ENCODE measurements at places on chromosomes 1 and 21.

DNA sequence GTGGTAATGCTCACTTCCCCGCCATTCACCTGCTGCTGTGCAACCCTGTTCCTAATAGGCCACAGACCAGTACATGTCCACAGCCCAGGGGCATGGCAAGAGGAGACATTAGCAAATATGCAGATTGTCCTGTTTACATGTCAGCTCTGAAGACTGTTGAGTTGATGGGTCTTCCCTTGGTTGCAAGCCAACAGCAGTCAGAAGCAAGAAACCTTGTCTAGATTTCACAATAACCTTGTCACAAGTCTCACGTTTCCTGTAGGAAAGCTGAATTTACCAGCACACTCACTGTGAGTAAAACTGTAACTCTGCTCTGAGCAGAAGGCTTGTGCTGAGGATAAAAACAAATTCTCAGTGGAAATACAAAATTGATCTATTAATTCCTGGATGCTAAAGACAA, 195.1 kb downstream of the HLX start:
- no peaks in the 10 kb centered on the region for H3K27me3 ChIP-seq
- H3K27ac ChIP-seq, result no peak overlapping the region
- peaks cover 5% of the 10 kb centered on the region for H3K4me1 ChIP-seq
- H3K36me3 ChIP-seq, result no peaks in the 10 kb centered on the region
- no peak overlapping the region for H3K4me3 ChIP-seq

- H3K27me3 ChIP-seq, result peaks cover 3% of the 10 kb centered on the region
- no peak overlapping the region for H3K27ac ChIP-seq
- H3K4me3 ChIP-seq, result no peak overlapping the region
- no peaks in the 10 kb centered on the region for H3K36me3 ChIP-seq
- DNase-seq, result no peak
- no peaks in the 10 kb centered on the region for H3K4me1 ChIP-seq
These were observed 17.2 kb upstream of the ATP1A4 start for GRCh38 chr1:160133990-160134770.

DNA sequence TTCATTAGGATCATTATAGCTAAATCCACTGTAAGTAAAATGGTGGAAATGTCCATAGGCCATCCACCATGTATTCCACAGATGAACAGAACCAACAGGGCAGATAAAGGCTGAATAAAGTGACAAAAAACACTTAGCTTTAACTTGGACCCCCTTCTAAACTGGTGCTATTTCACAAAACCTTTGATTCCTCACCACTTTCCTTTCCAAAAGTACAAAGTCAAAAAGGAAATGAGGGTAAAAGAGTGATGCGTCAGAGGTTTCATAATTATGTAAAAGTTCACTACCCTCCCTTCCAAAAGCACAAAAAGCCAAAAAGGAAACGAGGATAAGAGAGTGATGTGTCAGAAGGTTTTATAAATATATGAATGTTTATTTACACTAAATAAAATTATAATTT, 172.2 kb downstream of the TBX15 start:
- H3K36me3 ChIP-seq, result no peaks in the 10 kb centered on the region
- no peak for DNase-seq
- no peaks in the 10 kb centered on the region for H3K4me1 ChIP-seq
- no peaks in the 10 kb centered on the region for H3K27me3 ChIP-seq
- no peak overlapping the region for H3K4me3 ChIP-seq

DNA sequence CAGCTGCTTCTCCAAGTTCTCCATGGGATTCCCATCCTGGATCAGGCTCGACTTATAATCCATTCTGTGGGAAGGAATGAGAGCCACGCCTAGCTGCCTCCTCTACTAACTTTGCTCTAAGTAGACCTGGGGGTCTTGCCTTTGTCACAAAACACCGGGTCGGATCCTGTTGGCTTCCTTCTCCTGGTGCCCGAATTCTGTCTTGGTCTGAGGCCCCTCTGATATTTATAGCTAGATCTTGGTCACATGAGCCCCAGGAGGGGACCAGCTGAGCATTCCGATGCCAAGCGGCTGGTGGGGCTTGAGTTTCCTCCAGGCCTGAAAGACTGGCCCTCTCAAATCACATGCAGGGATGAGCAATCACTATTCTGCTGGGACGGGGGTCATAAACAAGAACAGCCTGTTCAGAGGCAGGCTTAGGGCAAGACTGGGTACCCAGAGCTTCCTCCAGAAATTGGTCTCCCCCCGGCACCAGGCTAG, at the start of gene TRIM63:
Gene TRIM63 (minus strand): TSS at position 199 of the 480 bp plus-strand sequence. CDS start 136 bp downstream, at position 63.
- H3K27ac ChIP-seq, result no peak within 1 kb of the TSS
- no peak for DNase-seq
- no peaks in the 10 kb centered on the region for H3K36me3 ChIP-seq
- H3K4me3 ChIP-seq, result no peak within 1 kb of the TSS
- H3K27me3 ChIP-seq, result no peaks in the 10 kb centered on the region

- H3K4me1 ChIP-seq, result no peaks in the 10 kb centered on the region
- no peak for DNase-seq
- no peaks in the 10 kb centered on the region for H3K36me3 ChIP-seq
- H3K27ac ChIP-seq, result no peak overlapping the region
- no peak overlapping the region for H3K4me3 ChIP-seq
These were observed 120.5 kb downstream of the KCNK1 start for GRCh38 chr1:233734456-233734855.

DNA sequence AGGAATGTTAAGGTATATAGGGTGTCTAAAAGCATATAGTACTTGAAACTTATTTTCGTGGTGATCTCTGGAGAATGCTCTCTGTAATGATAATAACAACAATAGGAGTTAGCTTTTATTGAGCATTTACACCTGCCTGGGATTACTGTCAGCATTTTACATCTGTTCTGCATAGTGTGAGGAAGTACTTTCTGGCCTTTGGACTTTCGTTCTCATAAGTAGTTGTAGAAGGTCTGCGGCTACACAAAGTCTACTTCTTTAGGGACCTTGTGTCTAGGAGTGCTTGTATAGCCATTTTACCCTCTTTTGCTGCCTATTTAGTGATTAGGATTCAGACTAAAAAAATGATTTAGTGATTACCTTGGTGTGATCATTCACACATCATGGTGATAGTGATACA, 103.6 kb upstream of the GPR52 start:
- no peak for DNase-seq
- H3K27ac ChIP-seq, result no peak overlapping the region
- H3K4me1 ChIP-seq, result no peaks in the 10 kb centered on the region
- H3K4me3 ChIP-seq, result no peak overlapping the region
- no peaks in the 10 kb centered on the region for H3K27me3 ChIP-seq

GRCh38 chr1:86054396-86054795, 102.2 kb downstream of the COL24A1 start:
- no peak for DNase-seq
- H3K27me3 ChIP-seq, result no peaks in the 10 kb centered on the region
- no peaks in the 10 kb centered on the region for H3K4me1 ChIP-seq

DNA sequence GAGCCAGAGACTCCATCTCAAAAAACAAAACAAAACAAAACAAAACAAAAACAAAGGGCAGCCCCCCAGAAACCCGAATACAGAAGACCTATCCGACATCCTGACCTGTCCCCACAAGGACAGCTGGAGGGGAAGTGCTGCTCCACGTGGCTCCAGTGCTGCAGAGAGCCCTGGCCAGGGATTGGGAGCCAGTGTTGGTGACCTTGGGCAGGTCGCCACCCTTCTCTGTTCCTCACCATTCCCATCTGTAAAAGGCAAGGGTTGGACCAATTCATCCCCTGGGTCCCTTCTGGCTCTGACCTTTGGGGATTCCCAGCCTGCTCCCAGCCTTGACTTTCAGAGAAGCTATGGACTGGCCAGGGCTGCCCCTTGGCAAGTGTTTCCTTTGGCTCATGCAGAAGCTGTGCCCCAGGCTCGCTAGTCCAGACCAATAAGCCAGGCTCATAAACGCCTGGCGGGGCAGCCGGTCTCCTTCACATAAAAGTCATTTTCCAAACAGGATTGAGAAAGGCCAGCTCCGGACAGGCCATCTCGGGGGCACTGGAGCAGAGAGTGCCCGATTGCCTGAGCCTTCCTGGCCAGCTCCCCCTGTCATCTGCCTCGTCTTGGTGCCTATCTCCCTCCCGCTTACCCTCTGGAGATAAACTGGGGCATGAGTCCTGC, 20.0 kb upstream of the PADI1 start:
- H3K4me1 ChIP-seq, result peaks cover 11% of the 10 kb centered on the region
- H3K27ac ChIP-seq, result no peak overlapping the region
- H3K4me3 ChIP-seq, result no peak overlapping the region
- no peaks in the 10 kb centered on the region for H3K36me3 ChIP-seq

DNA sequence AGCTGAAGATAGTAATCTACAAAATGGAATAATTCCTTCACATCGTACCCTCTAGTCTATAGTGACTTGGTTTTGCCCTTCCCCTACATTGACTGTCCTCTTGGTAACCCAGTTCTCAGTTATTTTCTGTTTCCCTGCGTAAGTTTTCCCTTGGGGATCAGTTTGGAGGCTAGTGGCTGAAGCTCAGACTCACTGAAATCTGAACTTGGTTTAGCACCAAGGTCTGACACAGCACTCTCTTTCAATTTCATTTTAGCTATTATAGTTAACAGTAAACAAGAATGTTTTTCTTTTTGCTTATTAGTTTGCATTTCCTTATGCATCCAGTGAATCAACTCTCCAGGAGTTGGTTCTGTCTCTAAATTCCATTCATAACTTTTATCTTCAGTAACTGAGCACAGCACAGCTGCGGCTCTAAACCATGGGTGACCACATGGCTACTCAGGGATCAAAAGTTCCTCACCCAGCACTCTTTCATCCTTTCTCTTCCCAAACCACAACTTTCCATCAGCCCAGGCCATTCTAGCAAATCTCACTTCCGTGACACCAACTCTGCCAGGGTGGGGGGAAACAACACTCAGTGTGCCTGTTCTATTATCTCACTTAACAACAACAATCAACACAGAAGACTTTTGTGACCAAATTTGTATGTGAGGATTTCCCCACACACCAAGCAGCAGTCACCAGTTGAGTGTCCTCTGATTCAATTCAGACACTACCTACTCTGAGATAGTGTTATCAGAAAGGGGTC, 17.6 kb upstream of the IFI6 start:
- H3K4me1 ChIP-seq, result no peaks in the 10 kb centered on the region

DNA sequence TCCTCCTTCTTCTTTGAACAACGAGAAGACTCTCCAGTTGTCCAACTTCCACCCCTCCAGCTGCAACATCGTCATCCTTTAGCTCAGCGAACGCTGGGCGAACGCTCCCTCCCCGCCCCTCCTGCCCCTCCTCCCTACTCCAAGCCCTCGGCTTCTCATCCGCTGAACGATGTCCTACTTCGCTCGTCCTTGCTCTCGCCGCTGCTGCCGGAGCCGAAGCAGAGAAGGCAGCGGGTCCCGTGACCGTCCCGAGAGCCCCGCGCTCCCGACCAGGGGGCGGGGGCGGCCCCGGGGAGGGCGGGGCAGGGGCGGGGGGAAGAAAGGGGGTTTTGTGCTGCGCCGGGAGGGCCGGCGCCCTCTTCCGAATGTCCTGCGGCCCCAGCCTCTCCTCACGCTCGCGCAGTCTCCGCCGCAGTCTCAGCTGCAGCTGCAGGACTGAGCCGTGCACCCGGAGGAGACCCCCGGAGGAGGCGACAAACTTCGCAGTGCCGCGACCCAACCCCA, at the start of gene BCAN:
Gene BCAN (plus strand): TSS at position 357 of the 504 bp plus-strand sequence. CDS start 3,938 bp downstream, outside the sequence.
- no peaks in the 10 kb centered on the region for H3K36me3 ChIP-seq
- no peak within 1 kb of the TSS for H3K4me3 ChIP-seq
- H3K27ac ChIP-seq, result no peak within 1 kb of the TSS
- H3K4me1 ChIP-seq, result peaks cover 24% of the 10 kb centered on the region
- no peak for DNase-seq

DNA sequence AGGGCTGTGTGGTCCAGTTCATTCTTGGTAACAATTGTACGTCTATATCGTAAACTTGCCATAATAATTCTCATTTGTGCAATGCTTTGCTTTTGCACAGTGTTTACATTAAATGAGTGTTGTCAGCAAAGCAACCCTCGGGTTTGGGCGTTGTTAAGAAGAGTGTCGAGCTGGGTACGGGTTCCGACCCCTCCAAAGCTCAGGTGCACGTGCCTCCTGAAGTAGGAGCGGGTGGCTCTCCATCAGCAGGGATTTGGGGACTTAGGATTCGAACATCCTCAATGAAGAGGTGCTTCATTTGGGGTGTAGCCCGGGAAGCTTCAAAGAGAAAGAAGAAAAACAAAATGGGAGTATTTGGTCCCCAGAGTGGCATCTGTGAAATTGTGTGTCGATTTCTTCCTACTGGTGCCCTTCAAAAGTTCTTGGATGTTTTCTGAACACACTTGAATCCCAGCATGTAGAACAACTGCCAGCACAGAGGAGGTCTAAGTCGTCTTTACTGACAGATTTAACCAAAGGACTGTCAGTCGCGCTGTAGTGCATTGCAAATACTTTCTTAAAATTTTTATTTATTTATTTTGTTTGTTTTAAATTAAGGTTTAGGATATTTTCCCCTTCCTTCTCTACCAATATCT, 1.1 kb downstream of the TRIM58 start:
- peak overlapping the region; percentile 39 for H3K4me3 ChIP-seq
- DNase-seq, result no peak
- H3K4me1 ChIP-seq, result peaks cover 6% of the 10 kb centered on the region
- no peak overlapping the region for H3K27ac ChIP-seq
- H3K36me3 ChIP-seq, result no peaks in the 10 kb centered on the region

- H3K36me3 ChIP-seq, result no peaks in the 10 kb centered on the region
- DNase-seq, result no peak
- H3K4me3 ChIP-seq, result no peak overlapping the region
- H3K27me3 ChIP-seq, result peaks cover 6% of the 10 kb centered on the region
- H3K4me1 ChIP-seq, result no peaks in the 10 kb centered on the region
These were observed 41.5 kb upstream of the TSNAX start for GRCh38 chr1:231487019-231487418.
